ENCODE measurements at places on chromosomes 16 and 17.

DNA sequence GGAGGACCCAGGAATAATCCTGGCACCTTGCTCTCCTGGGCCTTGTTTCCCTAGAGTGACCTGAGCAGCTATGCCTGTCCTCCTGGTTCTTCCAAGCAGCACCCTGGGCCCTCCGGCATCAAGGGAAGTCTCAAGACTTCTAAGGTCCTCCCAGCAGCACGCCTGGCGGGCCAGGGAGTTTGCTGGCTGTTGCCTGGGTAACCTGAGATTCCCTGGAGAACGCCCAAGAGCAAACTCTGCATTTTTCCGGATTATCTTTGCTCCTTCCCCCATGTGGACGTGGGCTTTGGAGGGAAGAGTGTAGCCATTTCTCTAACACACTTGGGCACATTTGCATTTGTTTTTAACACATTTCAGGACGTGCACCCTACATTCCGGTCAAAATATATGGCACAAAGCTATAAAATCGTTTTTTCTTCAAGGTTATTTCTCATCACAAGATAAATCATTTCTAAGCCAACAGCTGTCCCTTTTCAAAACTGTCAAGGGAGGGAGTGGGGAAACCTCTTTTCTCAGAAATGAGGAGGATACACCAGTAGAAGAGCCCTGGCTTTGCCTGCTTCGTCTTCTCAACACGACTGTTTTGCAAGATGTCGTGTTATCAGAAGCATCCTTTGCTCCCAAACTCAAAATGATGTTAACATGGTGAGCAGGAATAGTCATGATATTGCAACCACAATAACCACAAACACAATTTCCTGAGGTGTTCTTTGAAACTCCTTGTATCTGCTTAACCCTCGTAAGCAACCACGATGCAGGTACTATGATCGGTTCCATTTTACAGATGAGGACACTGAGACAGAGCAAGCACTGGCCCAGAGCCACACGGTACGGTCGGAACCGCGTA, 116.5 kb downstream of the ADCY9 start:
- DNase-seq: no peak

DNA sequence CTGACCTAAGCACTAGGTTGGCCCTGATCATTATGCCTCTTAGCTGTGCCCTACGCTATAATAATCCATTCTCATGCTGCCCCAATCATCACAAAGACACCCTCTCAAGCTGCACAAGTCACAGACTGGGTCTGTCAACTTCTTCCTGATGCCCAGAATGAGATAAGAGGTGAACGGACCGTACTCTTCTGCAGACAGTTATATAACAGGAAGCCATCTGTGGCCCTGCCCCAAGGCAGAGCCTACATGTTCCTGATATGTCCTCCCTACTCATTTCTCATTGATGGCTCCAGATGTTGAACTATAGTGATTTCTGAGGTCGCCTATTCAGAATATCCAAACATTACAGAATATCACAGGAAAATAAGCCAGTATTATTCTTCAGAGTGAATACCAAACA, 471.6 kb upstream of the ERCC4 start:
- DNase-seq: no peak

DNA sequence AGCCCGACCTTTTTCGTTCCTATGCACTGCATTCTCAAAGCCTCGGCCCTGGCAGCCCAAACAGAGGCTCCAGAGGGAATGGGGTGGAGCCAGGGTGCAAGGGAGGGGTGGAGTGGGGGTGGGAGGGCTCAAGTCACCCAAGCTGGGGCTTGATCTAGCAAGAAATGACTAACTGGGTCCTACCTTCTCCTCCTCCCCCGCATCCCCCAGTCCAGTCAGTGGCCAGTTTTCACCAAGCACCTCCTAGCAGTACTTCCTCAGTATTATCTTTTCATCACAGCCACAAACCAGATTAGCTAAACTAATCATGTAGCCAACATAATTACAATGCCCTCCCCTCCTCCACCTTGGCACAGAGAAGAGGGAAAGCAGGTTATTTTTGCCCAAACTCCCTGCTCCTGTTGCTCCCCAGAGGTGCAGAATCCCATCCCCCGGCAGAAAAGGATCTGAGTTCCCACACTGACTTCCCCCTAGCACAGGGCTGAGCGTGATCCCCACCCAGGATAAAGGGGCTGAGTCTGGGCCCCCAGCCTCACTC, 2.2 kb downstream of the JUP start:
- DNase-seq: no peak

DNA sequence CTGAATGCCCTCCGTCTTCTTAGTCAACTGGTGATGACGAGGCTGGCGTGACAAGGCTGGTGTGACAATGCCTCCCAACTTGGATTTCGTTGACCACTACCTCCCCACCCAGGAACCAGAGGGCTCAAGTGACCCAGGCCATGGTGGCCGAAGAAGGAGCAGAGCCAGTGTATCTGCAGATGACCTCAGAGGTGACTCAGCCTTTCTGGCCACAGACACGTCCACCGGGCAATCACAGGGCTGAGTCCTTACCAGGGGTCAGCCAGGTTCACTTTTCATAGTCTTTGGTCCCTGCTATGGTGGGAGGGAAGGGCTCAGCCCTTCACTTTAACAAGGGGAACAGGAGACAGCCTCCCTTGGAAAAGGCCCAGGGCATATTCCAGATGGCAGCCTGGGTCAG, 116.3 kb downstream of the MAF start:
- DNase-seq: no peak

GRCh38 chr16:49889725-49890397, 33.9 kb upstream of the ZNF423 start:
- no peak for DNase-seq

- DNase-seq: peak; percentile 94
These were observed at the start of gene CIAO3 for GRCh38 chr16:740764-741505. Gene CIAO3 (minus strand): TSS chr16:740997. CDS start chr16:740985, 12 bp downstream.

DNA sequence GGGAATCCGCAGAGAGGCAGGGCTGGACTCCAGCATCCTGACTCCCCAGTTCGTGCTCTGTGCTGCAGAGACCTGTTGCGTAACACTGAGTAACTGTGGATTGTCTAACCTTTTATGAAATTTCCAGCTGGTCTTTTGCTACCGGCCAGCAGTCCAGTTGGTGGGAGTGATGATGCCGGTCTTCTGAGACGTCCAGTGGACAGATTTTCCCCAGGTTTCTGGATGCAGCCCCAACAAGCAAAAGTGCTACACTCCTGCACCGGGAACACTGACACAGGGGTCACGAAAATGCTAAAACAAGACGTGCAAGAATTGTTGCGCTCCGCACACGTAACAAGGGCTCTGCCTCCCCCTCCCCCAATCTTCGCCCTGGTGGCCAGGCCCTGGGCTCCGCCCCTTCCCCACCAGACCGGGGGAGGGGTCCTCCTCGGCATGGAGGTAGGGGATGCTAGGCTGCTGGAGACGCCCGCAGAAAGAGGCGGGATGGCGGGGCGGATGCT, 701 bp upstream of the MRC2 start:
- DNase-seq: no peak

GRCh38 chr16:29232811-29233704, 173.5 kb downstream of the NPIPB11 start:
- DNase-seq: peak; percentile 30

DNA sequence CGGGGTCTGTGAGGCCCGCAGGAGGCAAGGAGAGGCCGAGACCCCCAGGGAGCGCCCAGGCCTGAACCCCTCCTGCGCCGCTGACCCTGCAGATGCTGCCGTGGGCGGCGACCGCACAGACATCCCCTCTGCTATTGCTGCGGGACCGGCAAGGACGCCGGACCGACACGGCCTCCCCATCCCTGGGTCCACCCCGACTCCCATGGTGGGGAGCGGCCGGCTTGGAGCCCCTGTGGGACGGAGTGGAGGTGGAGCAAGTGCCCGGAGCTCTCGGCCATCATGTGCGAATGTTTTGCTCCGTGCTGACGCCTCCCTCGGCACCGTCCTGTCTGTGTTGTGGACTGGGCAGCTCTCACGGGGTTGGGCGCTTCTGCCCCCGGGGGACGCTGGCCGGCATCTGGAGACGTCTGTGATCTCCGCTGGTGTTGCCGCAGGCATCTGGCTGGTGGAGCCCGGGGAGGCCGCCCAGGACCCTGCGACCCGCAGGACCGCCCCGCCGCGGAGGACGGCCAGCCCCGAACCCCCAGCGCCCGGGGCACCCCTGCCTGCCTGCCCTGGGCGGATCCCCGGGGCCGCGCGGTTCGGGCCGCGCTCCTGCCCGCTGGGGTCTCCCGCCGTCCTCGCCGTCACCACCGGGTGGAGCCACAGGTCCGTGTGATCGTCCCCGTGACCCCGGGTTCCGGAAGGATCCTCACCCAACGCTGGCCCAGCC, 12.8 kb upstream of the GNG13 start:
- DNase-seq: peak; percentile 54

DNA sequence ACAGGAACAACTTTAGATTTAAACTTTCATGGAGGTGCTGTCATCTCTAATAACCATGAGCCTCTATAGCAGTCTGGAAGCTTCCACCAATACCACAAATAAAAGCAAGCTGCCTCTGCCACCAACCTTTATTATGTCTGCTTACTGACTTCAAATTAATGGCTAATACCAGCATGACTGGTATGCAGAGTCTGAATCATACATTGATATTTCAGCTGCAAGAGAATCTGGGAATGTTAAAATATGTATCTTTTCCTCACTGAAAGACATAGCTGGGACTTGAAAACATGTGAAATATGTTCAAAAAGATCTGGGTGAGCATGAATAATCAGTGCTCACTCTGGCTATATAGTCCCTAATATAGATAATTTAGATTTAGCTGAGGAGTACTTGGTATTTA, 488.6 kb downstream of the CDH8 start:
- DNase-seq: no peak

- no peak for DNase-seq
These were observed 32.5 kb upstream of the RAI1 start for GRCh38 chr17:17648762-17649161.

GRCh38 chr17:63356337-63356757, 89.8 kb downstream of the CYB561 start:
- DNase-seq: no peak

GRCh38 chr17:9269350-9270035, 248.2 kb downstream of the NTN1 start:
- DNase-seq: no peak

- DNase-seq: no peak
These were observed 364.4 kb downstream of the C16orf95 start for GRCh38 chr16:86952769-86953168.

DNA sequence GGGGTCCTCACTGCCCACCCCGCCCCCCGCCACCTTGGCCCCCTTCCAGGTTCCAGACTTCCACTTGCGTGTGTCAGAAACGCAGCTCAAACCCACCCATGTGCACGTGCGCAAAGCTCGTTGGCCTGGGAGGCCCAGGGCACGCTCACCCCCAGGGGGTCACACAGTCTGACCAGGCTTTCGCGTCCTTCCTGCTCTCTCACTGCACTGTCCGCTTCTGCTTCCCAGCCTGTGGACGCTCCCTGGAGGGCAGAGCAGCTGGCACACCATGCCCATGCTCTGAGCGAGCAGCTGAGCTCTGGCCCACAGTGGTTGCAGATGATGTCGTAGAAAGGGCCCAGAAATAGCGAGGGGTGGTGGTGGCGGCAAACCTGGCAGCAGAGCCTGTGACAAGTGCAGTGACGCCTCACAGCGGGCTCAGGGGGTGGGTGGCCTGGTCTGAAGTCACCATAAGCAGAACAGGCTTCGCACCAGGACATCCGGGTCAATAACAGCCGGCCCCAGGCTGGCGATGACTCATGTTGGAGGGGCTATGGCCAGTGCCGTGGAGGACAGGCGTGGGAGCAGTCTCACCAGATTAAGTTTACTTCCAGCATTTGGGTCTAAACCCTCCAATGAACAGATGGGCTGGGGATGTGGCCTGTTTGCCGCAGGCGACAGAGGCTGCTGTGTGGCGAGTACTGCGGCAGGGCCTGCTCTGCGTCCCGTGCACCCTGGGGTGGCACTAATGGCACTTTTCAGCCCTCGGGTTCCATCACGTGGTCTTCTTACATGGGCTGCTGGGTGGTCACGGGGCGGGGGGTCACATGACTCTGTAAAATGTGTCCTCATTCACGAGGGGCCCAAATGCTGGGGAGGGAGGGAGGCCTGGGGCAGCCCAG, 49.0 kb downstream of the NT5M start:
- DNase-seq: no peak

DNA sequence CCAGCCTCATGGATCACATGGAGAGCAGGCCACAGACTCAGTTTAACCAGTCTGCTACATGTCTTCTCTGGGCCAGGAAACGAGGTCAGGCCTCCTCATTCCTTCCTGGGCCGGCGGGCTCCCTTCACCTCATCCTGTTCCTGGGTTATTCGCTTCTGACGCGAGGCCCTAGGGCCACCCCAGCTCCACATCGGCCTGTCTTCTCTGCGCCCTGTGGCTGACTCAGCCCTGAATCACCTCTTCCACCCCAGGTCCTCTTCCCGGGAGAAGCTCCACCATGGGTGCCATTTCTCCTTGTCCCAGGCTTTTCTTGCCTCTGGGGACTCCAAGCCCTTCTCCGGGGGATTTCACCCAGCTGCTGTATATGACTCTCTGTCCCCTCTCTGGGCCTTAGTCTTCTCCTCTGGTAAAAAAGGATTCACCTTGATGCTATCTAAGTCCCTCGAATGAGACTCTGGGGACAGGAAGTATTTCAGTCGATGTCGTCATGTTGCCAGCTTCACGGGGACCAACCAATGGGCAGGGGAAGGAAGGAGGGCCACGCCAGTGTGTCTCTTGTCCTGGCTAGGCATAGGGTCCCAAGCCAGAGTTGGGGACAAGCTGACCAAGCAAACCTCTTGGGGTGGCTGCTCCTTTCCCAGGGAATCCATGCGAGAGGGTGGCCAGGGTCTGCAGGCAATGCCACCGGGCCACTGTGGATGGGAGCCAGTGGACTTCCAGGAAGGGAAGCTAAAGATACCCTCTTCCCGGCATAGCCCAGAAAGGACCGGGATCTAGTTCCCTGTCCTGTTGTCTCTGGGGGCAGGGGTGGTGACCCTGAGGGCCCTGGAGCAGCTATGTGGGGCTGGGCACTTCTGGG, 58.7 kb downstream of the SOCS3 start:
- DNase-seq: no peak

- DNase-seq: no peak
These were observed 269.0 kb downstream of the ABCC12 start for GRCh38 chr16:47886631-47887415.

- peak; percentile 83 for DNase-seq
These were observed 75.2 kb upstream of the KSR1 start for GRCh38 chr17:27381007-27381501.

DNA sequence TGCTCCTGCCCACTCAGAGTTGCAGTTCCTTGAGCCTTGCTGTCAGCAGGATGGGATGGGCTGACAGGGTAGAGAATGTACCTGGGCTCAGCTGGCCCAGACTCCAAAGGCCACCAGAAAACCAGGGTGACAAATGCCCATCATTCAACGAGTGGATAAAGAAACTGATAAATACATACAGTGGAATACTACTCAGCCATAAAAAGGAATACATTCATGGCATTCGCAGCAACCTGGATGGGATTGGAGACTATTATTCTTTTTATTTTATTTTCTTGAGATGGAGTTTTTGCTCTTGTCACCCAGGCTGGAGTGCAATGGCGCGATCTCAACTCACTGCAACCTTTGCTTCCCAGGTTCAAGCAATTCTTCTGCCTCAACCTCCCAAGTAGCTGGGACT, 19.9 kb downstream of the SGSM2 start:
- DNase-seq: no peak

- no peak for DNase-seq
These were observed 194.4 kb upstream of the TOX3 start for GRCh38 chr16:52741351-52741750.
